ENCODE measurements at places on chromosomes 13 and 19.

GRCh38 chr13:55155046-55155445 lies 1985.7 kb upstream of the PRR20A start:
- DNase-seq = no peak

GRCh38 chr13:65470781-65471180 lies 1759.4 kb downstream of the PCDH9 start:
- no peak for DNase-seq

GRCh38 chr13:67228916-67229315 lies 1.2 kb downstream of the PCDH9 start:
- DNase-seq = no peak

- no peak for DNase-seq
Observed at GRCh38 chr19:16244091-16244490, 46.4 kb downstream of the AP1M1 start.

GRCh38 chr13:99577934-99578917 lies 77.0 kb downstream of the TM9SF2 start:
- DNase-seq = peak; percentile 29

GRCh38 chr19:39518458-39518857 lies 3.5 kb downstream of the SELENOV start:
- no peak for DNase-seq

GRCh38 chr19:5340637-5341447 lies at the start of gene PTPRS:
Gene PTPRS, minus strand, starts transcription at chr19:5340812. Its CDS starts 54,672 bp downstream, at chr19:5286140.
- DNase-seq = peak; percentile 18

DNA sequence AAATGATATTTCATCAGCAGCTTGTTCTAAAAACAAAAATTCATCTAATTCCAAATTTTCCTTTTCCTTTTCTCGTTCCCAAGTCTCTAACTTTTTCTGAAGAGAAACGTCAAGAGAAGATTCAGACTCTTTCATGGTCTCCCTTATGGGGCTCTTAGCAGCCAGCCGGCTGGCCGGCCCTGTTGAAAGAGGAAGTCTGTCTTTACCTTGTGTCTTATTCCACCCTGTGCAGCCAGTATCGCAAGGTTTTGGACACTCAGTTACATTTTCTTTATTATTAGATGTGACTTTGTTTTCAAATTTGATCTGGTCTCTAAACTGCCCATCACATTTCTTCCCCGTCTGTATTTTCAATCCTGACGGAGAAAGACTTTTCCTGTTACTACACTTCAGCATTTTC lies 142.3 kb downstream of the RNF17 start:
- DNase-seq = no peak

- DNase-seq = peak; percentile 16
Observed at GRCh38 chr13:32045982-32046785, 14.6 kb downstream of the FRY start.

DNA sequence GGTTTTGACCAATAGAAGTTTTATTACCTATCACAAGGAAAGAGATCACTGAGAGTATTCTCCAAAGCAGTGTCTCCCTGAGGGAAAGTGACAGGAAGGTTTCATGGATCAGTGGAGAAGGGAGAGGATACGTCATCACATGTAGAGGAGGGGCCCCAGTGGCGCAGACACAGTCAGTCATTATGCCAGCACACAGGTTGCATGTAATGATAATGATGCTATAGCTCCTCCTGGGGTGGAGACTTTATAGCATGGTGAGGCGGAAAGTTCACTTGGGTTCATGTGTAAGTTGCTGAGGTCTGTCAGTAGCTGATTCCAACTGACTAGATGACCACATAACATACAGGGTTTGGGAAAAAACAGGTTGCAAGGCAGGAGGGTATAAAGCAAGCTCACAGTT lies 88.8 kb downstream of the FNDC3A start:
- no peak for DNase-seq

DNA sequence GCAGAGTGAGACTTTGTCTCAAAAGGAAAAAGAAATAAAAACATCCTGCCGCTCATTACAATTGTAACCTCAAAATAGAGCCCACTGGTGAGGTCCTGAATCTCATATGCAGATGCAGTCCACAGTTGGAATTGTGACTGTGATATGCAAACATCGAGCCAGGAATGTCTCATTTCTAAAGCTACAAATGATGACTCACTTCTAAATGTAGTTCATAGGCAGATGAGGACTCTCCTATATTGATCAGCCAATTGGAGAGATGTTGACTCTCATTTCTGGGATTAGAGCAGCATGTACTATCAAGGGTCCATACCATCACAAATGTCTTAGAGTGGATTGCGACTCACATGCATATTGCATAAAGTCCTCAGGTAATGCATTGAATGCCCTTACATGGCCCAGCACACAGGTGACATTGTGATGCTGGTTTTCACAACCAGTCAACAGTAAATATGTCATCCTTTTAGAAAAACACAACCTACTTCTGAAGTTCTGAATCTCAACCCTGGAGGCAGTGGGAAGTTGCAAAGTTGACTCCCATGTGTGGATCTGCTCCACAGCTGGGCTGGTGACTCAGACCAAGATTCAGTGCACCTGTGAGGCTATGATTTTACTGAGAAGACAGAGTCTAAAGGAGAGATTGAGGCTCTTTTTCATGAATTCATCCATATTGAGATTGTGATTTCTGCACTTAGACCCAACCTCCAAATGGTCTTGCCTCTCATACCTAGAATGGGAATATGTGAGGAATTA lies 16.9 kb upstream of the ZNF254 start:
- DNase-seq = peak; percentile 39

GRCh38 chr19:1853295-1854038 lies 5.2 kb upstream of the REXO1 start:
- peak; percentile 64 for DNase-seq

DNA sequence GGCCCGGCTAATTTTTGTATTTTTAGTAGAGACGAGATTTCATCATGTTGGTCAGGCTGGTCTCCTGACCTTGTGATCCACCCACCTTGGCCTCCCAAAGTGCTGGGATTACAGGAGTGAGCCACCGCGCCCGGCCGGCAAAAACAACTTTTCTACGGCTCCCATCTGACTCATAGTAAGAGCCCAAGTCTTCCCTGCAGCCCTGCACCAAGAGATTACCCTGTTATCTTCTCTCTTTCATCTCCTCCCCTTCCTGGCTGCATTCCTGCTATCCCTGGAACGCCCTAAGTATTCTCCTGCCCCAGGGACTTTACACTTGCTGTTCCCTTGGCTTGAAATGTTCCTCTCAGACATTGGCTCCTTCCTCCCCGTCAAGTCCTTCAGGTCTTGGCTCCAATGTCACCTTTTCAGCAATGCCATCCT lies 6.6 kb downstream of the AP2S1 start:
- no peak for DNase-seq

DNA sequence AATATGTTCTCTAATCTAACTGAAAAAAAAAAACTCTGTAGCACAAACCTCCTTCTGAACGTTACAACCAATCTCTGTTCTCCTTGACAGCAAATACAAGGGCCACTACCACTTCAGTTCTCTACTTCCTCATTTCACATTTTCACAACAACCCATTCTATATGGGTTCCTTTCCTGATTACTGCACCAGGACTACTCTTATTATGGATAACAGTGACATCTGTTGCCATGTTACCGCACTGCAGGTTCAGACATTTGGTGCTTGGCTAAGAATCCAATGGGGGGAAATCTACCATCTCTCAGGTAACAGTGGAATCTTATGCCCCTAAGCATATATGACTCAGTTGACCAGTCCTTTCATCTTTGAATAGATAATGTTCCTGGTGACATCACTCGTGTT lies 11.6 kb upstream of the FPR3 start:
- peak; percentile 40 for DNase-seq

GRCh38 chr13:75437582-75438318 lies 44.2 kb downstream of the TBC1D4 start:
- DNase-seq = no peak

DNA sequence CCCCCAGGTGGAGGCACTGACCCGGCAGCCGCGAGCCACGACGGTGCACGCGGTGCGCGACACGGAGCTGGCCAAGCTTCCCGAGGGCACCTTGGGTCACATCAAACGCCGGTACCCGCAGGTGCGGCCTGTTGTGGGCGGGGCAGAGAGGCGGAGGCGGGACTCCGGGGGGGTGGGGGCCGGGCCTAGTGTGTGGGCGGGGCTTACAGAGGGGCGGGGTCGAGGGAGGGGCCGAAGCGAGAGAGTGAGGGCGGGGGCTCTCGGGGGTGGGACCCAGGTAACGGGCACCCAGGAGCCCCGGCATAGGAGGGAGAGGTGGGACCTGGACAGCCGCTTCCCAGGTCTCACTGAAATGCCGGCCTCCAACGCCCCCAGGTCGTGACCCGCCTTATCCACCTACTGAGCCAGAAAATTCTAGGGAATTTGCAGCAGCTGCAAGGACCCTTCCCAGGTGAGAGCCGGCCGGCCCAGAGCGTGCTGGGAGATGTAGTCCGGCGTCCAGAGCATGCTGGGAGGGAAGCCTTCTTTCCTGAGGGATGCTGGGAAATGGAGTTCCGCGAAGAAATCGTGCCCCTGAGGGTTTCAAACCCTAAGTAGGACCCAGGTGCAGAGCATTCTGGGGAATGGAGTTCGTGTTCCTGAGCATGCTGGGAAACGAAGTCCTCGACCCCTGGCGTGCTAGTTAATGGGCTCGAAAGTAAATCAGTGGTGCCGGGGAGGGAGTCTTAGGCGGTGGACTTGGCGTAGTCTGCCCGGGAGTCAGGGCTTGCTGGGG lies 15.7 kb downstream of the PNPLA6 start:
- peak; percentile 54 for DNase-seq

DNA sequence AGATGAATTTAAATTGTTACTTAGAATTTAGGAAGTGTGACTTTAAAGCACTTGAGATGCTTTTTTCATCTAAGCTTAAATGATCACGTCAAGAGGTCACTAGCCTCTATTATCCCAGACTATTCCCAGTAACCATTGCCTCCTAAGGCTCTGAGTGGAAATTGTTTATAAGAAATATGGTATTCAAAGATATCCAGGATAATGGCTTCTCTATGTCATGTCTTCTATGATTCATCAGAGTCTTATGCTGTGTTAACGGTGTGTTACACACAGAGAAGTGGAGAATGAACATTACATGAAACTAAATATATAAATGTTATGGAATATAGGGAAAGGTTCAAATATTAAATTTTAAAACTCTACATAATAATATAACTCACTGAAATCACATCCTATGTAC lies 79.8 kb upstream of the NBEA start:
- peak; percentile 14 for DNase-seq

GRCh38 chr13:66407128-66407527 lies 823.0 kb downstream of the PCDH9 start:
- no peak for DNase-seq

DNA sequence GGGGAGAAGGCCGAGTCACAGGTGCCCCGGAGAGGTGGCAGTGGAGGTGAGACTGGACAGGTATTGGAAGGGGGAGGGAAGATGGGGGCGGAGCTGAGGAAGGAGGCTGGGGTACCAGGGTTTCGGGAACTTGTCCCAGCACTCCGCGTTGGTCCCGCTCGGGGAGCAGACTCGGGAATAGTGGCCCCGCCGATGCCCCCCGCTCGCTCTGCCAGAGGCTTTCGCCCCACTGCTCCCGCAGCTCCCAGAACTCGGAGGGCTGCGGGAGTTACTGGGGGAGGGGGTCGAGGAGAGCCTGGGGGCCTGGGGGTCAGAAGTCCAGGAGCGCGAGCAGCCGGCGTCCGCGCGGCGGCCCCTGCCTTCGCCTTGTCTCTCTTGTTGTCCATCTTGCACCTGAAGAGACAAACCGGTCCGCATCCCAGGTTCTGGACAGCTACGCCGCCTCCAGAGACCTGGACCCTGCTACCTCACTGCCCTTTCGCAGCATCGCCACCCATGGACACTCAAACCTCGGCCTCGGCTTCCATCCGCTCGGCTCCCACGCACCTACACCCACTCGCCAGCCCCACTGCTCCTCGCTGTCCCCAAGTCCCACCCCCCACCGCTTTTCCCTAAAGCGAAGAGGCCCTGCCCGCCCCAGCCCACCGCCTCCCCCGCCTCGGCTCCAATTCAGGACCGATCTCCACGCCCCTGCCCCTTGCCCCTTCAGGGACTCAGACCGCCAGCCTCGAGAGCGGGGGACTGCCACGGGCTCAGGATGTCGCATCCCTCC lies 700 bp downstream of the PRR36 start:
- DNase-seq = no peak

DNA sequence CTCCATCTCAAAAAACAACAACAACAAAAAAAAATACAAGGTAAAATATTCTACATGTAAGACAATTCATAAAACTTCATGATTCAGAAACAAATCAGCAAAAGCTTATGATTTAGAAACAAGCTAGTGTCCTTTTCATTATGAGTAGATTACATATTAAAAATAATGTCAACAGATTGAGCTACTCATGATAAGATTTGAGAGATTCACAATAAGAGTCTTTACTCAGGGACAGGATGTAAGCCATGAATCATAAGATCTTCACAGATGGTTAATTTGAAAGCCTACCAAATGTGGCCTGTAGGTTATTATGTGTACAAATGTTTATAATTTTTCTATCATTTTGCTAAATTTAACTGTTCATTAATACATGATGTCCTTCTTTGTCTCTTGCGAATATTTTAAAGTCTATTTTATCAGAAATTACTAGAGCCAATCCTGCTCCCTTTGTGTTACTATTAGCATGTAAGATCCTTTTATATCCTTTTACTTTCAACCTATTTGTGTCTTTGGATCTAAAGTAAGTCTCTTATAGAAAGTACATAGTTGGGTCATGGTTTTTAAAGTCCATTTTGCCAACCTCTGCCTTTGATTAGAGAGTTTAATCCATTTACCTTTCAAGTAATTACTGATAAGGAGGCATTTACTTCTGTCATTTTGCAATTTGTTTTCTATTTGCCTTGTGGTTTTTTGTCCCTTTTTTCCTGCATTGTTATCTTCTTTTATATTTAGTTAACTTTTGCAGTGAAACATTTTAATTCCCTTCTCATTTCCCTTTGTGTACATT lies 68.3 kb upstream of the RXFP2 start:
- peak; percentile 1 for DNase-seq

DNA sequence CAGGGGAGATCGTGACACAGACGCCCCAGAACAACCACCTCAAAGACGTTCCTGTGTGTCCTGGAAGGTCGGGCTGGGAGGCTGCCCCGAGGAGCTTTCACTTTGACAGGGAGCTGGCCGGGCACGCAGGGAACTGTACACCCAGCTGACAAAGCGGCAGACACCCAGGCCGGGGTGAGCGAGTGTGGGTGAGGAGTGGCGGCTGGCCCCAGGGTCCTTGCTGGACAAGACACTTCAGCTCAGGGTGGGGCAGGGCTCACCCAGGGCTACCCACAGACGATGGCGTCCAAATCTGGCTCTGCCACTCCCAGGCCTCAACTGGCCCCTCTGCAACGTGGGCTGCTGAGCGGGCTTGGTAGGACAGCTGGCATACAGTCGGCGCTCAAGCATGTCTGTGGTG lies 2.0 kb downstream of the FGF22 start:
- no peak for DNase-seq
